ENCODE measurements at places on chromosomes 2 and 18. TPM values are rescaled to one million over a fixed set of nuclear protein-coding genes. Genes with fewer than 3 reads are reported as not detected.

DNA sequence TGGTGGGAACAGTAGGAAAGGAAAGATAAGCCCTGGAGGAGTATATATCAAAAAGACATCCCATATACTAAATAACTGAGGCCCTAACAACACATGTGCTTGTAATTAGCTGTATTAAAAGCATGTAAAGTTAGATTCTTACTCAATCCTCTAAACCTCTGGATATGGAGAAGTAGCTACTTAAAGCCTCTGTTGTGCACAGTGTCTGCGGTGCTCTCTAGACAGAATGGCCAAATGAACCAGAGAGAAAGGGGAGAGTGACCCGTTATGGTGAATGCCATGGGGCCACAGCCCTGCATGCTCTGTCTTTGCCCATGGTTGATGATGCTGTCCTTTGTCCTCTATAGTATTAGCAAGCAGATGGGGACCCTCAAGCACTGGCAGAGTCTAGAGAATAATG is 104.4 kb upstream of the SLC8A1 start:
- no peak for DNase-seq

DNA sequence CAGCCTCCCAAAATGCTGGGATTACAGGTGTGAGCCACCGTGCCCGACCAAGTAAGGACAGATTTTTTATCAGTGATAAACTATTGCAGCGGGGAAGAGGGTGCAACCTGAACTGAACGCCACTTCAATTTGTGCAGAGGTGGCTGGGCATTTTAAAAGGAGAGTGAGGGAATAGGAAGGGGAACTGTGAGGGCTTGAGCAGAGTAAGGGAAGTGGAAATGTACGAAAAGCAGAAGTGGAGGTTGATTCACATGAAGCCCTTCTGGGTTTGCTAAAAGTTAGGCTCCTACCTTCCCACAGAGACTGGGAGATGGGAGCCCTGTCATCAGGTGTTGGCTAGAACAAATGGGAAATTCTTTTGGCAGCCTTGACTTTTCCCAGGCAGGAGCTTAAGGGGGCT is 6.1 kb downstream of the STK11IP start:
- no peak for DNase-seq

The VAMP5 gene
- total RNA-seq, result 83.8 TPM

DNA sequence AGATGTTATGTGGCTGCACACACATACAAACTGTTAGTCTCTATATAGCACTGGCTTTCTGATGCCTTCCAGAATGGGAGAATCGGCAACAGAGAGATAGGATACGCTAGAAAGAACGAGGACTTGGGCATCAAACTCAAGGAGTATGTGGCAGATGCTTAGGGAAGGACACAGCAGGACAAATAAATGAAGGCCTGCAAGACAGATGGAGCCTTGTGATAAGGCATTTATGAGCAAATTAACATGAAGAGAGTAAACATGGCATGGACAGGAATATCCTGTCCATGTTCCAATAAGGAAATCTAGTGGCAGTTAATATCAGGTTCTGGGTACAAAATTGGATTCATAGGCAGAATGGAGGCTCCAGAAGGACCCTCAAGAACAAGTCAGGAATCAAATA is 136.9 kb downstream of the SLC4A10 start:
- DNase-seq, result no peak

GRCh38 chr2:164882276-164882675 is 40.7 kb upstream of the COBLL1 start:
- DNase-seq, result no peak

The KYNU gene
- total RNA-seq, result 13.5 TPM

DNA sequence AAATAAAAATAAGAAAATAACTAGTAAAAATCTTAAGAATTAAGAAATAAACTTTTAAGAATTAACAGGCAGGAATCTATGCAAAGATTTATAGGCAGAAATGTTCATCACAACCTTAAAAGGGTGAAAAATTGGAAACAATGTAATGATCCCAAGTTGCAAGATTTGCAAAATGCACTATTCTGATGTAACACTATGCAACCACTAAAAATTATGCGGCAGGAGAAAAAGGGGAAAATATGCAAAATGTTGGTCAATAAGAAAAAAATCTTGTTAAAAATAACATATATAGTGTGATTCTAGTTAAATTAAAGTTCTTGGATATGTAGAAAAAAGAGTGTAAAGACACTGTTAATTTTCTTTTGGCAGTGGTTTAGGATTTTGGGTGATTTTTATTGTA is 132.8 kb downstream of the UPP2 start:
- no peak for DNase-seq

The MAP2 gene
- 19.6 TPM for total RNA-seq

- no peak for DNase-seq
These were observed 8.3 kb upstream of the TMEM247 start for GRCh38 chr2:46471019-46471583.

DNA sequence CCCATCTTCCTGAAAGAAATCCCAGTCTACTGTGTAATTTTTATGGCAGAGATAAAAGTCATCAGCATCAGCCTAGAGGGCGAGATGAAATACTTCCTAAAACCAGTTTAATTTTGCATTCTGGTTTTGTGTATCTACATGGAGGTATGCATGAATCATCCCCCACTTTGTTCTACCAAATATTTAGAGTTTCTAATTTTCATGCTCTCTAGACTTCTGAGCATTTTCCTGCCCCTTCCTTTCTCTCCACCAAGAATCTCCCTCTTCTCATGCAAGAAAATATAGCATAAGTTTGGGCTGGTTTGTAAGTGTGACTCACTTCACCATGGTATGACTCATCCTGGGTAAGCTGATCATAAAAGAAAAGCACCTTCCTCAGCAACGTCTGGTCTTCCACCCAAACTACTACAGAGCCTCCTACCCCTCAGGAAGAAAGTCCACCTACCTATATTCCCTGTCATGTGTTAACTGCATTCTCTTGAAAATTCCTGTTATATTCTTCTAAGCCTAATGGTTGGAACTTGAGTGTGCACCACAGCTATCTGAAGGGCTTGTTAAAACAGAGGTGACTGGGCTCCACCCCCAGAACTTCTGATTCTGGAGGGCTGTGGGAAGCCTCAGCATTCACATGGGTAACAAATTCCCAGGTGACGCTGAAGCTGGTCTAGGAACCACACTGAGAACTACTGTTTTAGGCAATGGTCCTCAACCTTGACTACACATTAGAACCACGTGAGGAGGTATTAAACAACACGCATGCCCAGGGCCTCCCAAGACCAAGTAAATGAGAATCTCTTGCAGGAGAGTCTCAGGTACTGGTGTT is 37.4 kb upstream of the RAPGEF4 start:
- no peak for DNase-seq

The SLC5A7 gene
- total RNA-seq, result not detected

DNA sequence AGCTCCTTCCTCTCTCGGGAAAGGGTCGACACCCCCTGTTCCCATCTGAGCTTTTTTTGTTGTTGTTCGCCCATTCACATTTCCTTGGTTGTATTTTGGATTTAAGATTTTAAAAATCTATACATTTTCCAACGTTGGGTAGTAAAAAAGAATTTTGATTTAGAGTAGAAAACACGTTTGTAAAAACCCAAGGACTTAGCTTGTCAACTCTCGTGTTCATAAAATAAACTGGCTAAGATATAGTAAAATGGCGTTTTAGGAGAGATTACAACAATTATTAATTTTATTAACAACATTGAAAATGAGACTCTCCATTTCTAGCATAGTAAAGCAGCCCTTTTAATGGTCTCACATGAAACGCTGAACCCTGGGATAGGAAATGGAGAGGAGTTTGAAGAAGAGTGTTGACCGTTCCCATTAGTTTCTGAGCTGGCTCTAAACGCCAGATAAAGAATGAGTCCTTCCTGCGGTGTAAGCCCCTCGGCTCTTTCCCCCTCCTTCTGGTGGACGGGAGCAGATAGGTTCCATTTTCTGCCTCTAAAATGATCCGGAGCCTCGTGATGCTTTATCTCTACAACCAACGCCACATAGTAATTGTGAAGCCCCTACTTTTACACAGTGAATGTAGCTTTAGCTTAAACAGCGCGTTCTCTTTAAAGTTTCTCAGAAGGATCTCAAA is 24.0 kb upstream of the ZNF516 start:
- DNase-seq, result no peak

DNA sequence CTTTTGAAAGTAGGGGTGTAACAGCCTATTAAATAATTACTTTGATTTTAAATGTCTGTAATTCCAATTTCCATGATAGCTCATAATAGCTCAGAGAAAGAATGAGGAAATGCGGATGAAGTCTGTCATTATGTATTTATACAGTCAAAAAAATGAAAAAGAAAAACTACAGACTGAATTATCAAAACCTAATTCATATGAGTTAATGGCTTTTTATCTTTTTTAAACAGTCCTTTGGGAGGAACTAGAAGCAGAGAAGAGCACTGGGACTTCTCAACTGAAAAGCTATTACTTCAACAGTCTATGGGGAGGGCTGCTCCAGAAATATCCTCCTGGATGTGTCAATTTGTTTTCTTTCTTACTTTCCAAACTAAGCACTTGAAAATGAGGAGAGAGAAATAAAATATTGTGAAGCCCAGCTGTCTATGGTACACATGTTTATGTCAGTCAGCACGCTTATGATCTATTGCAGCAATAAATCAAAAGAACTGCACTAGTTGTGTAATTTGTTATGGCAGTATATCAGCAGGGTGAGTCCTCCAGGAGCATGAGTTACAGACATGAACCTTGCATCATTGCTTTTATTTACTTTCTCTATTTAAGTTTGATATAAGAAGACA is 1550.2 kb downstream of the LRP1B start:
- DNase-seq, result no peak

DNA sequence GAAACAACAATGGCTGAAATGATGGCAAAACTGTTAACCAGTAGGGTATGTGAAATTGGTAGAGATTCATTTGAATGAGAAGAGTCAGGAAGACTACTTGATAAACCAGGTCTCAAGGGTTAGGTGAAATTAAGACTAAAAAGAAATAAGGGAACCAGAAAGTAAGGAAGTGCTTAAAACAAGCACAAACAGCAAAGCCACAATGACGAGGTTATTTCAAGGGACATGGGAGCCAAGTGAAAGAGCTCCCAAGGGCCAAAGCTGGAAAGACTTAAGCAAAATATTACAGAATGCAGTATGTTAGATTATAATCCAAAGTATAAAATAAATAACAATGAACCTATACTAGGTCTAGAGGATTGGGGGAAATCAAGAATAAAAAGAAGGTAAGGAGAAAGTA is 19.3 kb upstream of the CD302 start:
- DNase-seq, result no peak

DNA sequence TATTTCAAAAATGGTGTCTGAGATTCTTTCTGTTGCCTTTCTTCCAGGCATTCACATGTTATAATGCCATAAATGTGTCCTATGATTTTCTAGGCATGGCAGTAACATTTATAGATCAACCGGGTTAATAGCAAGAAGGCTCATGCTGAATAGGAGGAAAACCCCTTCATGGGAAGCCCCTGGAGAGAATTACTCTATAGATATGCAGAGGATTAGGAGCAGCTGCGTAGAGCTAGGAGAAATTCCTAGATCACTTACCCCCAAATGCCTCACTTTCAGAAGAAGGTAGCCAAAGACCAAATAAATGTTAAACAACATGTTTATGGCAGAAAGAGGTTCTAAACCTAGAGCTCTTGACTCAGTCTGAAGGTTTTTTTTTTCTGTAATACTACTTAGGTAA is 153.4 kb upstream of the CTNNA2 start:
- DNase-seq, result no peak

DNA sequence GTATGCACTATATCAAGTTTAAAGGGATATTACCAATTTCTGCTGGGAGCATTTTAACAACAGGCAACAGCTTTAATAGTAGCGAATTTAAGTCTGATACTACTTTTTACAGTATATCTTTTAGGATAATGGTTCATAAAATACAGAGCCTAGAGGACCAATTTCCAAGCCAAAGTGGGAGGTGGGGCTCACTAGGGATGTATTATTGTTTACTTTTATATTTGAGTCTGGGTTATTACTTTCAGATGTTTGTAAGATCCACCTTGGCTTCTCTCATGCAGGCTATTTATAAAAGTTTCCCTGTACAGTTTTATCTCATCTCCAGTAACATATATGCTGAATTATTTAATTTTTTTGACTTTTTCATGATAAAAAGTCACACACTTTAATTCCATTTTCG is 242.0 kb downstream of the CMPK2 start:
- DNase-seq, result no peak

The C1QL2 gene
- total RNA-seq, result not detected

GRCh38 chr2:180990337-180990736 is 9.9 kb downstream of the UBE2E3 start:
- no peak for DNase-seq

The NOL4 gene
- total RNA-seq, result 0.62 TPM

The CNGA3 gene
- total RNA-seq, result not detected

GRCh38 chr2:11636593-11637295 is 33.3 kb downstream of the NTSR2 start:
- no peak for DNase-seq

The GREB1 gene
- 7.2 TPM for total RNA-seq

Measured in aorta (tissue), 5 donors.